ENCODE measurements at places on chromosomes 12 and 14.

DNA sequence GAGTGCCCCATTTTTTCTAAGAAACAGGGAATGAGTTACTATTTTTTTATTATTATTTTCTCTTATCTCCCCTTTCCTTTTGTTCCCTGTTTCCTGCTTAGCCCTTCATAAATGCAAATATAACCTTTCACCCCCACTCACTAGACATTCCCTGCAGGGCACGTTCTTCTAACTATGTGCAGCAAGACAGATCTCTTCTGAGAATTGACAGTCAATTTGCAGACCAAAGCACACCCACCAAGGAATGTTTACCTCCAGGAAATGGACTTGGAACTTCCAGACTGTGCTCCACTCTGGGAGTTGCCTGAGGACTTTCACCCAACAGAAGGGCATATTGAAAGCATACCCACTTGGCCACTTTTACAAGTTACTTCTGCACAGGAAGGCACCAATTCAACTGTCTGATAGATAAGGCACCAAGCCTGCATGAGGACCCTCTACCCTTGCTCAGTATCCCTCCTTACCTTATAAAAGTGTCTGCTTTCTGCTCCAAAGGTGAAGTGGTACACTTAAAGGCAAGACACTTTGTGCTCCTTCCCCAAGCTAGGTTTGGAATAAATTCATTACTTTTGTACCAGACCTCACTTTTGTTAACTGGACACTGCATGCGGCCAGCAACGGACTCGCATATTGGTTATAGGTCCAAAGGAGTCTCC is 6.5 kb downstream of the TAS2R19 start:
- DNase-seq, result no peak

GRCh38 chr12:73632661-73633060 is 905.0 kb upstream of the ATXN7L3B start:
- DNase-seq, result no peak

- no peak for DNase-seq
These were observed 48.8 kb upstream of the ESRRB start for GRCh38 chr14:76326918-76327689.

- no peak for DNase-seq
These were observed 14.2 kb downstream of the STON2 start for GRCh38 chr14:81385886-81386285.

GRCh38 chr14:91360490-91361232 is 57.0 kb downstream of the CCDC88C start:
- no peak for DNase-seq

- peak; percentile 65 for DNase-seq
These were observed 127.4 kb downstream of the KTN1 start for GRCh38 chr14:55707365-55707804.

DNA sequence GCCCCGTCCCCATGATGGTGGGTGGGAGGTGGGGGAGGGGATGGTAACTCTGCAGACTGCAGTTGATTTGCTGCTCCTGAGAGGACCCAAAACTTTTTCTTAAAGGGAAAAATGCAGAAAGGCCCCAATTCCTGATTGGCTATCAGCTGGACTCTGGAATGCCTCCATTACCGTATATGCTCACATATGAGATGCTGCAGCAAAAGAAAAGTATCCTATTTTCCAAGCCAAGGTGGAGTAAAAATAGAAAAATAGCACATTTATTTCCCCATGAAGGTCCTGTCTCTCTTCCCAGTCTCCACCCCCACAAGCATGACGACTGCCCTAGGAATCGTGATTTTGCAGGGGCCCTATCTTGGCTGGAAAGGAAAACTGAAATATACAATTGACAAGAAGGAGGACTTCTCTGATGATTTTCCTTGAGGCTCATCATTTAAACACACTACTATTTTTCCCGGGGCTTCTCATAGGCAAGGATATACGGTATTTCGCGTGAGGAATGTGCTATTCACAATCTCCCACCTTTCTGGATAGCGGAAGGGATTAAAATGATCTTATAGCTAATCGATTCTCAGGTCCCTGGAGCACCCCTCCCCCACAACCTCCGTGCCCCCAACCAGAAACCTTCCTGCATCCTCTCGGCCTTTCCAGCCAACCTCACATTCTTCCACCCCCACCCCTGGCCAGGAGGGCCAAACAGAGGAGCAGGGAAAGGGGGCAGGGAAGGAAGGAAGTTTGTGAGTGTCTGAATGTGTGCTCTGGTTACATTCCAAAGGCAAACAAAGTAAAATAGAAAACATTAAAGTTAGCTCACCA is 138.9 kb upstream of the CCND2 start:
- peak; percentile 10 for DNase-seq

DNA sequence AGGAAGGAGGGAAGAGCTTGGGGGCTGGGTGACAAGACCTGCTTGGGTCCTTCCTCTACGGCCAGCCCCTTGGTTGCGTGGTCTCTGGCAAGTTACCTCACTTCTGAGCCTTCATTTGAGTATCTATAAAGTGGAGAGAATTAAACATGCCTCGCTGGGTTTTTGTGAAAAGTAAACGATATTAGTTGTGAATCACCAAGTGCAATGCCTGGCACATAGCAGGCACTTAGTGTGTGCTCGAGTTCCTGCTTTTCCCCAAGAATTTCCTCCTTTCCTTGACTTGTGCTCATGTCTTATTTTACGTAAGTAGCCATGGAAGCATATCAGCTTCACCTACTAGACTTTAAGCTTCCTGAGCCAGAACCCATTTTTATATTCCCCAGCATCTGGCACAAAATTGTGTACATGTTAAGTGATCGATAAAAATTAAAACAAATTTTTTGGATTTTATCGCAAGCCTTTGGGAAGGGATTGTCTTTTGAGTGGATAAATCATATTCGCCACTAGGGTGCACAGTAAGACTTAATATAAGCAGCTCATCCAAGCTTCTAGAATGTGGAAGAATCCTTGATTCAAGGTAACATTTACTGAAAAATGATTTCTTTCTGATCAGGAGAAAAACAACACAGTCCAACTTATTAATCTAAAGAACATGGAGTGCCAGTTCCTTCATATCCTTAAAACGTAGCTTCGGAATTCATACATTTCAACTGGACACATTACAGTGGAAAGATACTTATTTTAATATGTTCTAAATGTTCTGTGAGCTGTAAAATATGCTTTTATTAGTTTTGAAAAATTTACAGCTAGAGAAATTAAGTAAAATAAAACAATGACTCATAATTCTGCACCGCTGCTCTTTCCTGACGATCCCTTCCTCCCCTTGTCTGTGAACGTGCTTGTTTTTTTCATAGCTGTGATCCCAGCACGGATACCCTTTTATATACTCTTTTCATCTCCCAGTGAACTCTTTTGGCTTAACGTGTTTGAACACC is 62.0 kb downstream of the SLC25A47 start:
- peak; percentile 69 for DNase-seq

GRCh38 chr12:1878214-1878613 is 40.2 kb downstream of the CACNA2D4 start:
- no peak for DNase-seq

Data from fibroblast of skin of right quadriceps (primary cell).